ENCODE measurements at places on chromosomes 7 and 10.

DNA sequence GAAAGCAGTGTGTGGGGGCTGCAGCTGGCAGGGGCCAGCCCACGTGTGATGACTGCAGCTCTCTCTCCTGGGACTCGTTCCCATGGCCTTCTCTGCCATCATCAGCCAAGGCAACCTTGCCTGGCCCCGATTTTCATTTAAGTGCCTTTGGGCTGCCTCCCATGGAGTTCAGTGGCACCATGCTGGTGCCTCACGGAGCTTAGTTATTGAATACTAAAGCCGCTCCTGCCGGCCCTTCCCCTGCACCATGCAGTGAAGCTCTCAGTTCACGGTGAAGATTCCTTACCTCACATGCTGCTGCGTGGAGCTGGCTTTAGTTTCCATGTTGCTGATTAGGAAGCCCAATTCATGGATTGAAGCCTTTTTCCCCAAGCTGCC lies 141.5 kb upstream of the EEPD1 start:
- DNase-seq, result no peak

GRCh38 chr10:132319853-132320653 lies 11.9 kb upstream of the LRRC27 start:
- no peak for DNase-seq

DNA sequence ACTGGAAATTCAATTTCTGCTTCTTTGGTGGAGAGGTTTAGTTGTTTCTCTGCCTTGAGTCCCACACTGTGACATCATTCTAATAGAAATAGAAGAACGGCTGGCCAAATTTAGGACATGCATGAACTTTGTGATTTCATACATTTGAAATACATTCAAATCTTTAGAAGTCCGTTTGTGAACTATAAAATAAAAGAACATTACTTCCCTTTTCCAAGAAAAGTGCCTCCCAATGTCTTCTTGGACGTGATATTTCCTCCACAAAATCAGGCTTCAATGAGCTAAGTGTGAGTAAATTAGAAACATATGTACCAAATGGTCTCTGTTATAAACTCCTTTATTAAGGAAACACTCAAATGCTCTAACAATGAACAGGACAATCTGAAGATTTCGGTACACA lies 314.5 kb upstream of the AKR1E2 start:
- no peak for DNase-seq

DNA sequence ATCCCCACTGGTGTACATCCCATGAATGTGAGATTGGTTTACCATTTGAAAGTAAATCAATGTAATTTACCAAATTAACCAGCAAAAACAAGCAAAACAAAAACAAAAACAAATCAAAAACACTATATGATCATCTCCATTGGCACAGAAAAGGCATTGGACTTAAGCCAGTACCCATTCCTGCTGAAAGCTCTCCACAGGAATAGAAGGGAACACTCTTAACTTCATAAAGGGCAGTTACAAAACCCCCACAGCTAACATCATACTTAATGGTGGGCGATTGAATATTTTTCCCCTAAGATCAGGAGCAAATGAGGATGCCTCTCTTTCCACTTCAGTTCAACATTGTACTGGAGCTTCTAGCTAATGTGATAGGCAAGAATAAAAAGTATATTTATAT lies 34.1 kb downstream of the PRKG1 start:
- DNase-seq, result no peak

GRCh38 chr10:46536781-46537180 lies 19.7 kb downstream of the GPRIN2 start:
- DNase-seq, result no peak

GRCh38 chr7:131449373-131449902 lies 107.0 kb downstream of the PODXL start:
- DNase-seq, result no peak

DNA sequence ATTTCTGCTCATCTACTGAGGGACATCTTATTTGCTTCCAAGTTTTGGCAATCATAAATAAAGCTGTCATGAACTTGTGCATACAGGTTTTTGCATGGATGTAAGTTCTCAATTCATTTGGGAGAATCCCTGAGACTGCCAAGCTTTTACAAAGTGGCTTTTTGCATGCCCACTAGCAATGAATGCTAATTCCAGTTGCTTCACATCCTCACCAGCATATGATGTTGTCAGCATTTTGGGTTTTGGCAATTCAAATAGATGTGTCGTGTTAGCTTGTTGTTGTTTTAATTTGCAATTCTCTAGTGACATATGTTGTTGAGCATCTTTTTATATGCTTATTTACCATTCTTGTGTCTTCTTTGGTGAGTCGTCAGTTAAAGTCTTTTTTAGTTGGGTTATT lies 57.2 kb downstream of the RAB18 start:
- DNase-seq, result no peak

GRCh38 chr7:30880941-30881340 lies 30.7 kb upstream of the AQP1 start:
- no peak for DNase-seq

DNA sequence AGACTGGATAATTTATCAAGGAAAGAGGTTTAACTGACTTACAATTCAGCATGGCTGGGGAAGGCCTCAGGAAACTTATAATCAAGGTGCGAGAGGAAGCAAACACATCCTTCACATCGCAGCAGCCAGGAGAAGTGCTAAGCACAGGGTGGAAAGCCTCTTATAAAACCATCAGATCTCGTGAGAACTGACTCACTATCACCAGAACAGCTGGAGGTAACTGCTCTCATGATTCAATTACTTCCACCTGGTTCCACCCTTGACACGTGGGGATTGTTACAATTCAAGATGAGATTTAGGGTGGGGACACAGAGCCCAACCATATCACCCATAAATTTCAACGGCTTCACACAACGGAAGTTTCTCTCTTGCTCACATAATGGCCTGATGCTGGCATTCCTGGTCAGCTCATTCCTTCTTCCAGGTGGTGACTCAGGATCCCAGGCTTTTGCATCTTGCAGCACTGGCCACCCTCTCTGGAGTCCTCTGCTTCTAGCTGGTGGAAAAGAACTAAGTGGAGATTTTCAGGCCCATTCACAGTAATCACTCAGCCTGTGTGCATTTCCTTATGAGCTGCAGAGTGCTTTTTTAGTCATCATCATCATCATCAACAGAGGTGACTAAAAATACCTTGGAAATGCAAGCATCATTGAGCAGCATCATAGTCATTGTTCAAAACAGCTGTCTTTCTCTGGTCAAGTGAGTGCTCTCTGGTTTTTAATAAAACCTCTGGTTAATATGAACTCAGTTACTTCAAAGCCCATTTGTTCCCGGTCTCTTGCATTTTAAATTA lies 308.1 kb downstream of the SFMBT2 start:
- DNase-seq, result no peak

DNA sequence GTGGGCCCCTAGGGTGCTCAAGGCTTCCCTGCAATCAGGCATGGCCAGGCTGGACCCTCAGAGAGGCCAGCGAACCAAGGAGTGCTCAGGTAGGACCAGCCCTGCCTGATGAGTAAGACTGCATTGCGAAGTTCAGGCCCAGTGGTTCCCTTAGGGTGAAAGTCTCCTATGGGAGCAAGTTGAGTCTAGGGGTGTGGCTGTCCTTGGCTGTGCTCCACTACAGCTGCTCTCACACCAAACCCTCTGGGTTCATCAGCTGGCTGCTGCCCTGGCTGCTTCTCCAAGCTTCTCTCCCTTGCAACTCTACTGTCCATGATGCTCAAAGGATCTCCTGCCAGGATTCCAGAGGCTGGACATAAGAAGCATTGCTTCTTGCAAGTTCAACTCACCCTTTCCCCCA lies 18.7 kb downstream of the FAM25A start:
- DNase-seq, result no peak

- DNase-seq, result no peak
These were observed 22.1 kb upstream of the CARD11 start for GRCh38 chr7:3065724-3066143.

GRCh38 chr10:62502995-62503613 lies 128.9 kb downstream of the ZNF365 start:
- DNase-seq, result no peak

- no peak for DNase-seq
These were observed 107.2 kb upstream of the FAM180A start for GRCh38 chr7:135855846-135856245.

GRCh38 chr10:182441-183201 lies 47.4 kb downstream of the ZMYND11 start:
- no peak for DNase-seq
